Fibroblast of skin of left quadriceps (primary cell): ENCODE measurements at places on chromosomes 3 and 15.

GRCh38 chr3:194482196-194482593 is 4.6 kb downstream of the ATP13A3 start:
- DNase-seq = no peak

- no peak for DNase-seq
These were observed 603 bp downstream of the SLC7A14 start for GRCh38 chr3:170585008-170585936.

DNA sequence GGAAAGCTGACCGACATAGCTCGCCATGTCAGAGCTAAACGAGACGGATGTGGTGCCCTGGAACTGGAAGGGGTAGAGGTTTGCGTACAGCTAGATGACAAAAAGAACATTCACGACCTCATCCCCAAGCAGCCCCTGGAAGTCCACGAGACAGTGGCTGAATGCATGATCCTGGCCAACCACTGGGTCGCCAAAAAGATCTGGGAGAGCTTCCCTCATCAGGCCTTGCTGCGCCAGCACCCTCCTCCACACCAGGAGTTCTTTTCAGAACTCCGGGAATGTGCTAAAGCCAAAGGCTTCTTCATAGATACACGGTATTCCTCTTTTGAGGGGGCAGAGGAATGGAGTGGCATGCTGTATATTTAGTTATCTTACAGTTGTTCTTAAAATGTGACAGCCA is 30.4 kb downstream of the TIPIN start:
- DNase-seq = no peak

GRCh38 chr15:63381301-63382204 is at the start of gene CA12:
CA12 (minus strand) TSS chr15:63381846; CDS start chr15:63381720, 126 bp downstream.
- no peak for DNase-seq

DNA sequence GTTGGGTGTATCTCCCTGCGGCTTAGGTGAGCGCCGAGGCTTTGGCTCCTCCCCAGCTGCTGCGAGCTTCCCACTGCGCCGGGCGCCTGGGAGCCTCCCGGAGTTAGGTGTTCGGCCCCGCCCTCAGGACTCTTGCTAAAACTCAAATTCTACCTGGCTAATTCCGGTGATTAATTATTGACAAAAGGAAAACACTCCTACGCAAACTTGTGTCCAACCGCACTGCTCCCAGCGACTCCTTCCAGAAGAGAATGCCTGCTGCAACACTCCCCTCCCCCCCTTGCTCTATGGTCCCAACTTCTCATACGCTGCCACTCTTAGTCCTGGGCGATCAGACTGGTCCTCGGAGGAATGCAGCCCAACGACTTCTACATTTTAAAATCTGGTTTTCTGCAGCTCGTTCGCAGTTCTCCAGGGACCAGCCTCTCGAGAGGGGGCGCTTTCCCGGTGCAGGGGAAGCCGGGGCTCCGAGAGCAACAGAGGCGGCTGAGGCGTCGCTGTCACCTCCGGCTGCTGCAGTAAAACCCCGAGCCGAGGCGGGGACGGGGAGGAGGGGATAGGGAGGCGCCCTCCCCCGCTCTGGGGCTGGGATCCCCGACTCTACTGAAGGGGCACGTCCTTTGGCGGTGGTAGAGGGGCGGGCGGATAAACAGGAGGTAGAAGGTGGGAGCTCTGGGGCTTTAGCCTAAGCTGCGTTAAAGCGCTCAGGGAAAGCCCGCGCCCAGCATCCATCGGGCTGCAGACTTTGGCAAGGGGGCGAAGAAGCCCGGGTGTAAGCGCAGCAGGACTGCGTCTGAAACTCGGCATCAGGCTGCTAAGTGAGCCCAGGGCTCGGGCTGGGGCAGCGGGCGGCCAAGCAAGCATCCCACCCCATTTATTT is at the start of gene SPTSSB:
SPTSSB (minus strand) TSS at position 77 of the 880 bp plus-strand sequence. CDS start 25,194 bp downstream, outside the sequence.
- no peak for DNase-seq

DNA sequence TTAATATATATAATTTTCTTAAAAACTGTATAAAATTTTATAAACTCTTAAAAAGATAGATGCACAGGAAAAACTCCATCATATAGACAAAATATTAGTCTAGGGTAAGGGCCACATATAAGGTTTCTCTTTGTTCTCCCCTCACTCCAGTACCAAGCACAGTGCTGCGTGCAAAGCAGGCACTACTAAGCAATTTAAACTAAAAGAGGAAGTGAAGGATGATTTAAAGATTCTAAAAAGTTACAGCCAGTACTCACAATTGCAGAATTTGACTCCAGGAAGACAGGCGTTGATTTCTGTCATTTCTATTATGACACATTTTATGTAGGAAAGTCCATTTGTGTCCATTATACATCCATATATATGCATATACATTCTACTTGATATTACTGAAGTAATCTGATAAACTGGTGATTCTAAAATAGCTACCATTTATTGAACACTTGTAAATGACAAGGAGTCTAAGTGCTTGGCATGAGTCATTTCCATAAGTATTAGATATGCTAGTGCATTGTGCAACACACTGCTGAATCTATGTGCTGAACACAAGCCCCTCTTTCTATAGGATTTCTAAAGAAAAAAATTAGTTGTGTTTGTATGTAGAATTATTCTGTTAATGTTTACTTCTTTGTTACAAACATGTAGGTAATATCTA is 785.5 kb upstream of the ARRDC4 start:
- DNase-seq = no peak

- no peak for DNase-seq
These were observed 21.2 kb downstream of the TFG start for GRCh38 chr3:100730524-100730923.

GRCh38 chr3:105853801-105854432 is 14.9 kb downstream of the CBLB start:
- DNase-seq = no peak

DNA sequence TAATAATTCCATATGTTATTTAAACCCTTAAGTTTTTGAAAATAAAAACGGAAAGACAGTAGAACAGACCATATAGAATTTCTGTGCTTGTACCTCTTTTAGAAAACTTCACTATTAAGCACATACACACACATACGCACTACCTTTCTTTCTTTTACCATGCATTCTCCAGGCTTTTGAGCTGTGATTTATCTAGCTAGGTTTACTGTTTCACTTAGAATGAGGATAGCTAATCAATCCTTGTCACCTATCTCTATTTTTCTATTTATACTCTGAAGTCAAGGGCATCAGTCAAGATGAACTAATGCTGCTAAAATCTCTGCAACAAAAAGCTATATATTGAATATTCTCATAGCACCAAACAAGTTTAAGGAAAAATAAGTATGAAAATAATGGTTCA is 43.2 kb downstream of the GOLIM4 start:
- no peak for DNase-seq

DNA sequence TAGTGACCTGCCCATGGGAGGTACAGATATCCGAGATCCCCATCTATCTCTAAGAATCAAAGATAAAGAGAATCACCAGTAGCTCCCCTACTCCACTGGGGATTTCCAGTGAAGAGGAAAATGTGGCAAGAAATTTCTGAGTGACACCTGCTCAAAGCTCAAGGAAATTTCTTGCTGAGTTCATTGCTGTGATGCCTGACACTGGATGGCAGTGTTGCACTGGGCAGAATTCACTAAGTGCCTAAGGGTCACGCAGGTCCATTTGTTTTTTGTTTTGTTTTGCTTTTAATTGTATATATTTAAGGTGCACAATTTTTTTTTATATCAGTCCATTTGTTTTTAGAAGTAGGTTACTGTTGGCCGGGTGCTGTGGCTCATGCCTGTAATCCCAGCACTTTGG is 109.5 kb upstream of the KCNAB1 start:
- DNase-seq = no peak

- DNase-seq = peak; percentile 88
These were observed 123.4 kb downstream of the ABI3BP start for GRCh38 chr3:100869787-100870186.

DNA sequence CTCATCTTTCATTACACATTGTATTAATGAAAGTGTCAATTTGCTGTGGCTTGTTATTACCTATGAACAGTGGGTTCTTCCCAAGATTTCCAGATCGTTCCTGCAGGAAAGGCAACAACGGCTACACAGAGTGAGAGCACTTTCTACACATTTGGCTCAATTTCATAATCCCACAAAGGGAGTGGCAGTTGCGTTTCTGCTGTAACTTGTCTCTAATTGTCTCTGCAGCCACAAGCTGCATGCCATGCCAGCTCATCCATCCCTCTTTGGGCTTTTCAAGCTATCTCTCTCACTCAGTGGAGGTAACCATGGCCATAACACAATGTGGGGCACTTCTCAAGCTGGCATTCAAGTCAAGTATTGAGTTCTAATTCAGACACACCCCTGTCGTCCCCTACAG is 27.7 kb upstream of the CPNE4 start:
- no peak for DNase-seq

GRCh38 chr3:172103724-172104123 is 64.3 kb downstream of the FNDC3B start:
- no peak for DNase-seq

DNA sequence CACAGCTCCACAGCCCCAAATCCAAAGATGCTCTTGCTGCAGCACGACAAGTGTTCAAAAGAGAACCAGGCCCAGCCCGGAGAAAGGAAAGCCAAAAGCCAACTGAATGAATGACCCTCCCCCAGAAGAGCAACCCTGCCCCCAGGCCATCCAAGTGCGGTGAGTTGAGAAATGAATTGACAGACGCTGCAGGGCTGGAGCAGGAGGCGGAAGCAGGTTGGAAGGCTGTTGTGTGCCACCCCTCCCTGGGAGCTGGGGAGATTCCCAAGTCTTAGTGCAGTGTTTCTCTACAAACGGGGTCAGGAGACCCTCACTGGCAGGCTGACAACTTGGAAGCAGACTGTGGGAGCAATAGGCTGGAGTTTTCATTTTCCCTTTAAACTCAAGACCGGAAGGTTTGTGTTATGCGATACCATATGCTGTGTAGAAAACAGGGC is 3.5 kb upstream of the SPTBN5 start:
- no peak for DNase-seq

- DNase-seq = no peak
These were observed 1.7 kb upstream of the MAP1A start for GRCh38 chr15:43515741-43516140.

GRCh38 chr15:34012461-34013028 is 26.5 kb downstream of the AVEN start:
- DNase-seq = no peak

- DNase-seq = peak; percentile 15
These were observed 23.2 kb downstream of the HHLA2 start for GRCh38 chr3:108319428-108320082.

DNA sequence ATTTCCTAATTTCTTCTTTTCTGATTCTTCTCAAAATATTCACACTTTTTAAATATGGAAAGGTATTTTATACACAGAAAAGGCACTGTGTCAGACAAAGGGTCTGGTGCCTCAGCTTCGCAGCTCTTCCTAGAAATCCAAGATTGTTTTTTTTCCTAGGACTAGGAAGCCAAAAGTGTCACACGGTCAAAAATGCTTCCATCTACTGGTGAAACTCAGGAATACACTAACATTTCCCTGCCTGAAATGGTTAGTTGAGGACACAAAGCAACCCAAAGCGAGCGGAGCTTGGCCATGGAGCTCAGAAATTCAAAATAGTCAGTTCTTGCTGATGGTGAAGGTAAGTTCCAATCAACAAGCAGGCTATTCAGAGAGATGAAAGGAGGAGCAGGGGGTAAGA is 426.5 kb upstream of the RASGRP1 start:
- DNase-seq = peak; percentile 63

GRCh38 chr3:49669352-49669751 is 4.8 kb upstream of the APEH start:
- DNase-seq = no peak

GRCh38 chr3:28841441-28841840 is 439.4 kb upstream of the RBMS3 start:
- no peak for DNase-seq

GRCh38 chr3:85842081-85842480 is 883.3 kb downstream of the CADM2 start:
- no peak for DNase-seq

DNA sequence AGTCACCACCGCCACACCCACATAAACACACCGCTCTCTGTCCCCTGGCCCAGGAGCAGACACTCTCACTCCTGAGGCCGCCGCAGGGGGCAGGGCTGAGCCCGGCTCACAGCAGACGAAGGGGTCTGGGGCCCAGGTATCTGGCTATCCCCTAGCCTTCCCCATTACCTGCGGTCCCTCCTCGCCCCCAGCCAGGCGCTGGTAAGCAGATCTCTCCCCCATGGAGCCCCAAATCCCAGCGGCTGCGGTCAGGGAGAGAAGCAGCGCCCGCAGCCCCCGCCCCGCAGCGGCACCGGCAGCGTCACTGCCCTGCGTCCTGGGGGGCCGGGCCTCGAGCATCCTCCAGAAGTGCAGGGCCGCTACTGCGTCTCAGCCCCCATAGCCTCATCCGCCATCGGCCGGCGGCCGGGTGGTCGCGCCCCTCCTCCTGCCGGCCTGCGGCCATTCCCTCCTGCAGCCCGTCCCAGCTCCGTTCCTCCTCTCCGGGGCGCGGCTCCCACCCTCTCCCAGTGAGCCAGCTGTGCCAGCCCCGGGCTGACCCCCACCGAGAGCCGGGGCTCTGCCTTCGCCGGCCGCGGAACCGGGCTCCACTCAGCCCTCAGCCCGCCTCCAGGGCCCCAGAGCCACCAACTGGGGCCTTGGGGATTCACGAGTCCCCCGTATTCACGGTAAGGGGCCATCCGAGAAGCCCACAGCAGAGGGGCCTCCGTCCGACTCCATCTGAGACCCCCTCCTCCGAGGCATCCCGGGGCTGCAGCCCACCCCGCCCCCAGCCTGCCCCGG is 13.1 kb downstream of the TNK2 start:
- no peak for DNase-seq

GRCh38 chr3:46065294-46065705 is 38.0 kb upstream of the XCR1 start:
- DNase-seq = no peak

DNA sequence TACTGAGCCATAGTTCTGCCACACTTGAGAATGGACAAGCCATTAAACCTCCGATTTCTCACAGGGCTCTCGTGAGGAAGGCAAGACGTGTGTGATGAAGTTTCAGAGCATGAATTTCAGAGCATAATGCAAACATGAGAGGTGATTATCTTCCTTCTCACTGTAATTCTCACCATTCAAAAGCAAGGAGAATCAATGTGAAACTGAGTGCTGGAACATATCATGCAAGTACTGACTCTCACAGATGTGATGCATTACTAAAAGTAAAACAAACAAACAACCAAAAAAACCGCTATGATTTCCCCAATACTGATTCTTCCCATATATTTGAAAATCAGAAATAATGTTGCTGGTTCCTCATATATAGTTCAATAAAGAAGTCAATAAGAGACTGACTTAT is 23.7 kb downstream of the P3H2 start:
- DNase-seq = no peak

- no peak for DNase-seq
These were observed 1.7 kb downstream of the PLCD1 start for GRCh38 chr3:38027466-38028465.

GRCh38 chr3:111967068-111967467 is 11.8 kb upstream of the ABHD10 start:
- no peak for DNase-seq
